ENCODE measurements at places on chromosomes 7 and 10. TPM values are rescaled to one million over a fixed set of nuclear protein-coding genes. Genes with fewer than 3 reads are reported as not detected.

The SUN3 gene
- total RNA-seq = 17.0 TPM

The GNG11 gene
- total RNA-seq = 29.0 TPM

The DNAJC30 gene
- 1.3 TPM for total RNA-seq

The VWC2 gene
- total RNA-seq = not detected

The PRSS37 gene
- total RNA-seq = not detected

The KCND2 gene
- total RNA-seq = not detected

The DPYSL4 gene
- total RNA-seq = 1.3 TPM

Data from SJSA1 (cell line).